ENCODE measurements at places on chromosomes 16 and 17.

- peak; percentile 77 for DNase-seq
These were observed 11.8 kb downstream of the SYT17 start for GRCh38 chr16:19179546-19180490.

DNA sequence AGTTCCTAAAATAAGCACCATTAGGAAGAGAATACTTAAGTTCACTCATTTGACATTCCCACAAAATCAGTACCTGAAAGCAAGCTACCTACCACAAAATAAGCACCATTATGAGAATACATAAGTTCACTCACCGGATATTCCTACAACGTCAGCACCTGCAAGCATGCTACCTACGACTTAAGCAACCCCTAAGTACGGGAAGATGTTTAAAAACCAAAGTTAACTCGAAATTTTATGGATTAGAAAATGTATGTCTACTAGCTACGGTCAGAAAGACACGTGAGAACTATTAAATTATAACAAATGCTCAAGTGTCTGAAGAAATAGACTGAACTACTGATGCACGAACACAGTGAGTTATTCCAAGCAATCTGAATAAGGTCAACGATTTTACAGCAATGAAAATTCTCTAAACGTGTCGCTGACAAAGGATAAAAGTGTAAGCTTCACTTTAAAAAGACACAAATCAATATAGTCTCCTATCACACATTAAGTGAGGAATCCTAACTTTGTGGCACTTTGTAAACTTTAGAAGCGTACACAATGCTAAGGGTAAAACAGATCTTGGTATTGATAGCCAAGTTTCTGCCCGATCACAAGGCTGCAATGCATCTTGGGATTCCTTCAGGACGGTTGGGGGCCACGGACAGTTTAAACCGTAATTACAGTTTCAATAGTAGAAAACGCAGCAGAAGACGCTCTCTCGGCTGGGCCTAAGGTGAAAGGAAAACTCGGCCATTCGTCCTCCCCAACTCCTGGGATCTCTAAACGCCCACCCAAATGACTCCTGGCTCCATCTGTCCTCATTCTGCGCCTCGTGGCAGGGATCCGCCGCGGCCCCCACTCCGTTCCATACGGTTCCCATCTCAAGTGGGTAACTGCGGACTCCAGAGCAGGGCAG, 1.3 kb downstream of the GSPT1 start:
- peak; percentile 68 for DNase-seq

- DNase-seq, result no peak
These were observed 119.5 kb downstream of the SALL1 start for GRCh38 chr16:51031598-51031997.

DNA sequence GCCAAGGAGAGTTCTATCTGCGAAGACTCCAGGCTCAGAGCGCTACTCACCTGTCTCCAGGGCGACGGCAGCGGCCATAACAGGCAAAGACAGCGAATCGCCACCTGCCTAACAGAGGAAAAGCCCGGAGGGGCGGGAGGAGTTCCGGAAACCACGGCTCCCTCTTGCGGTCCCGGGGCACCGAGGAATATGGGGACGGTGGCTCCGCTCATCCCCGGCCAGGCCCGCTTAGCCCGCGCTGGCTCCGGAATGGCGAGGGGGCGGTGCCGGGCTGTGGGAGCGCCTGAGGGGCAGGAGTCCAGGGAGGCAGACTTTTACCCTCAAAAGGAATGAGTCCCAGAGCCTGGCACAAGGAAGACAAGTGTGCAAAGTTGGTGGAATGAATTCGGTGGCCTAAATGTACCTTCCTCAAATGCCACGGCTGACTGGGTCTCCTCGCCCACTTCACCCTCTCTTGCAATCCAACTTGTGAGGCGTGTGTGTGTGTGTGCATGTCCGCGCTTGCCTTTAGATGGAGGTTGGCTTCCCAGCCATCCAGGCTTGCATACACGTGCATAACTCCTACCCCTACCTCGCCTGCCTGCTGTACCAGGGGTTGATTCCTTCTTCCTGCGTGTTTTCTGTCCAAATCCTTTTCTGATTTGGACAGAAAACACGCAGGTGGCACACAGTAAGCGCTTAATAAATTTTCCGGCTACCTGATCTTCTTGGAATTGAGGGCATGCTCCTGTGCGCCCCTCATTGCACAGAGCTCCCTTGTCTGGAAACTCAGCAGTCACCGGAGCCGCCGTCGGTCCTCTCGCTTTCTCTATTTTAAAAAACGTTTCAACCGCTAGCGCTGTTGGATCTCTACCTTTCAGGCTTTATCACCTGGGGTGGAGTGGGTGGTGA, 3.5 kb downstream of the C17orf100 start:
- peak; percentile 42 for DNase-seq

- DNase-seq, result peak; percentile 86
These were observed 3.7 kb downstream of the SOCS3 start for GRCh38 chr17:78356101-78356713.

DNA sequence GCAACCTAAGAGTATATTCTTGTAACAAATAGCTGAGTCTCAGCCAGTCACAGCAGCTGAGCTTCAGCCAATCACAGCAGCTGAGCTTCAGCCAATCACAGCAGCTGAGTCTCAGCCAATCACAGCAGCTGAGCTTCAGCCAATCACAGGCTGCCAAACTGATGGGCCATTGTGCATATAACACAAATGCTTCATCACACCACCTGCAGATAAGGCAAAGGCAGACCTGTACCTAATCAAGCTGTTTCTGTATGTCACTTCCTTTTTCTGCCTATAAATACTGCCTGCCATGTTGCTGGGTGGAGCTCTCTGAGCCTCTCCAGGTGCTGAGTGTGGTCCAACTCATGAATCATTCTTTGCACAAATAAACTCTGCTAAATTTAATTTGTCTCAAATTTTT, 19.9 kb downstream of the MYH13 start:
- no peak for DNase-seq

Measured in adipocyte (in vitro differentiated cells).